ENCODE measurements at places on chromosomes 11 and 22.

- DNase-seq, result peak; percentile 87
Measured at GRCh38 chr11:5684646-5685362, at the start of gene TRIM5. Gene TRIM5, minus strand, starts transcription at chr11:5685074. Its CDS starts 4,897 bp downstream, at chr11:5680177.

- no peak for DNase-seq
Measured at GRCh38 chr11:66879583-66879982, 22.7 kb downstream of the LRFN4 start.

DNA sequence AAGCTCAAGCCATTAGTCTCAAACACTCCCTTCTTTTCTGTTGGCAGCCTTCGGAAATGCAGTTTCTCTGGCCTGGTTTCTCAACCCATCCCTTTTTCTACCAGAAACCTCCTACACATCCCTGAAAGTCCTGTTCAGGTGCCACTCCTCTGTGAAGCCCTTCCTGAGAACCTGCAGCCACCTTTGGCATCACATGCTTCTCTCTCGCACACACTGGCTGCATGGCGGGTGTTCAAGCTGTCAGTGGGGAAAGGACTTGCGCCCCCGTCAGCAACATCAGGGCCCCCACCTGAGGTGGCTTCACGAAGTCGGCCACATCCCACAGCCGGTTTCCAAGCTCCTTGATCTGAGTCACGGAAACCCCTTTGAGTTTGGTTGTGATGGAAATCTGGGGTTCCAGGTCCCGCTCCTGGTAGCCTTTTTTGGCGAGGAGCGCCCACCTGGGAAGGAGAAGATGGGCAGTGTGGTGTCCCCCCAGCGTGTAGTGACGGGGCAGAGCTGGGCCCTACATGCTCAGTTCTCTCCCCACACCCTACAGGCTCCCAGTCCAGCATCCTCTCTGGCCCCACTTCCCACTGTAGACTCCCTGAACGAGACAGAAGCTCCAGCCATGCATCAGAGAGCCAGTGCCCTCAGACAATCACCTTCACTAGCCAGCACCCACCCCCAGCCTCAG is 1.7 kb upstream of the LRRC74B start:
- DNase-seq, result no peak

DNA sequence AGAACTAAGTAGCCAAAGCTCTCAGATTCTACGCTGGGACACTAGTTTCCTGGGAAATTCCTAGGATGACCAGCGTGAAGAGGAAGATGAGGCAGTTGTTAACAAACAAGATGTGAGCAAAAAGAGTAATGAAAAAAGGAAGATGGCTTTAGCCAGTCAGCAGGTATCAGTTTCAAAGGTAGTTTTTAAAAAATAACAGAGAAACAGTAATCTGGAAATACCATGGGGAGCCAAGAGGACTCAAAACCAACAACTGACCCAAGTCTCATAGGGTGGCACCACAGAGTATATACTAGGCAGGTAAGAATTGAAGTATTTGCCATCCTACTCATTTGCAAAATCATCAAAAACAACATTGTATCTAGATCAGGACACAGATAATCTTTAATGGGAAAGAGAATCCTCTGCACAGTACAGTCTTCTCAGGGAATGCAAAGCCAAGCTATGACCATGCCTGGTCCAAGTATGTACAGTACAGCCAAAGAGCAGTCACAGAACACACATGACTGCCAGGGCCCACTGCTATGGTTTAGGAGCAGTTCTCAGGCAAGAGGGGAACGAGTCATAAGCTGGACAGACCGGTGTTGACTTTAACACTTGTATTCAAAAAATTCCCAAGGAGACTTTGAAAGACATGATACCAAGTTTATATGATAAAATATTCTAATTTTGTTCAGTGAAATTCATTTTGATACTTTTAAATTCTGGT is 20.6 kb downstream of the MSANTD4 start:
- no peak for DNase-seq

GRCh38 chr22:33806191-33806590 is 114.1 kb downstream of the LARGE1 start:
- no peak for DNase-seq

DNA sequence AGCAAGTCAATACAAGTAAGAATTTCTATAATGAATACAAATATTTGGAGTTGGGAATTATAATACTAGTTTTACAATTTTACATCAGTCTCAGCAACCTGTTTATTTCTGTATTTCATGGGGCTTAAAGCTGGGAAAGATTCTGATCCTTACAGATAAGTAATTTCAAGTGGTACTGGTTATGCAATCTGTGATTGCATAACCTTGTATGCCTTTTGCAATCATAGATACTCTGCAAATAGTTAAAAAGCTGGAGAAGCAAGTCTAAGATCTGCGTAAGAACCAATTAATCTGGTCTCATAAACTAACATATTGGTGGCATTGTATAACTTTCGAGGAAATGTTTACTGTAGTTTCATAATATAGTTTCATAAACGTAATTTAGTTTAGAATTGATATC is 198.3 kb upstream of the PGR start:
- DNase-seq, result no peak

- DNase-seq, result no peak
Measured at GRCh38 chr11:66287889-66288670, 863 bp downstream of the YIF1A start.

GRCh38 chr11:7353100-7353499 is 101.4 kb downstream of the SYT9 start:
- DNase-seq, result no peak

- no peak for DNase-seq
Measured at GRCh38 chr11:67022341-67022933, 497 bp upstream of the SYT12 start.

DNA sequence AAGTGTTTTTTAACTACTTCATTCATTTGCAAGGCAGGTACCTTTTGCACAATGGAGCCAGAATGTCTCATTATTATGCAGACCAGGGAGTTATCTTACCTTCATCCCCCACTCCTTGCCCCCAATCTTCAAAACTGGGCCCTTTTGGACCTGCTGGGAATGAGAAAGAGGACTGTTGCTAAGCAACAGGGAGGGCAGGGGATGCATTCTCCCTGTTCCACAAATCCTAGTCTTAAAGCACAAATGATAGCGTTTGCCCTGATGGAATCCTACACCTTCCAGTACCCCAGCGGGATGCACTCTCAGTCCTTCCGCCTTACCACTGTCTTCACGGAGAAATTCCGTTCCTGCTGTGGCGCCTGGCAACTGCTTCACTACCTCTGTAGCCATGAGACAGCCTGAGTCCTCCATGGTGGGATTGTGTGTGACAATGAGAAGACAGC is 4.1 kb upstream of the KCNJ1 start:
- DNase-seq, result no peak

DNA sequence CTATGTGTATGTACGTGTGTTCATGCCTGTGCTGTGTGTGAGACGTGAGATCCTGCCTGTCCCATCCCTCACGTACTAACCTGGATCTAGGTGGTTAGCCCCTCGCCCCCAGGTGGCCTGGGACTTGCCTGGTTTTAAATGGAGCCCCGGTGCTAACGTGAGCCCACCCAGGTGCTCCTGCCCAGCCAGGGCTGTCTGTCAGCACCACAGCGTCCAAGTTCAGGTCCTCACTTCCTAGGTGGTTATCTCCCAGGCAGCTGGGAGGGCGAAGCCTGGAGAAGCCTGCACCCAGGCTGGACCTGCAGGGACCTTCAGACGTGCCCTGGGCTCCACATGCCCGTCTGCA is 86.0 kb downstream of the KCNQ1 start:
- no peak for DNase-seq

- DNase-seq, result no peak
Measured at GRCh38 chr22:24011735-24012068, 598 bp downstream of the CABIN1 start.

DNA sequence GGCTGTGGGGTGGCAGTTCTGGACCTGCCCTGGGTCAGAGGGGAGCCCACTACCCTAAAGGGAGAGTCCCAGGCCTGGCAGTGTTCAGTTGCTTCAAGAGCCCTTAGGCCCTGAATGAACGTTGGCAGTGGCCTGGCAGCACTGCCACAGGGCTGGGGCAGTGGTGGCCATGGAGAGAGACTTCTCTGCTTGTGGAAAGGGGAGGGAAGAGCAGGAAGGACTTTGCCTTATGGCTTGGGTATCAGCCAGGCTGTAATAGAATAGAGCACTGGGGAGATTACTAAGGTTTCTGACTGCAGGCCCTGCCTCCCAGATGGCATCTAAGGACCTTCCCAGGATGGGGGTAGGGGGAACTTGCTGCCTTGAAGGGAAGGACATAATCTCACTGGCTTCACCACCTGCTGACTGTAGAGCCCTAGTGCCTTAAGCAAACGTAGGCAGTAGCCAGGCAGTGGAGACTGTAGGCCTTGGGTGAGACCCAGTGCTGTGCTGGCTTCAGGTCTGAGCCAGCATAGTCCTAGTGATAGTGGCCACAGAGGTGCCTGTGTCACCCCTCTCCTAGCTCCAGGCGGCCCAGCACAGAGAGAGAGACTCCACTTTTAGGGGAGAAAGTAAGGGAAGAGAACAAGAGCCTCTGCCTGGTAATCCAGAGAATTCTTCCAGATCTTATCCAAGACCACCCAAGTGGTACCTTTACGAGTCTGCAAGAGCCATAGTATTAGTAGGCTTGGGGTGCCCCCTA is 27.6 kb downstream of the PLA2G6 start:
- no peak for DNase-seq

GRCh38 chr11:64285885-64286800 is 495 bp downstream of the GPR137 start:
- no peak for DNase-seq

- no peak for DNase-seq
Measured at GRCh38 chr11:19220903-19221724, 19.3 kb upstream of the CSRP3 start.

GRCh38 chr11:103086461-103086860 is 5.5 kb downstream of the DCUN1D5 start:
- no peak for DNase-seq

- DNase-seq, result no peak
Measured at GRCh38 chr11:27718346-27718862, 18.1 kb upstream of the BDNF start.

- DNase-seq, result no peak
Measured at GRCh38 chr22:26631282-26631681, 9.5 kb downstream of the CRYBA4 start.

DNA sequence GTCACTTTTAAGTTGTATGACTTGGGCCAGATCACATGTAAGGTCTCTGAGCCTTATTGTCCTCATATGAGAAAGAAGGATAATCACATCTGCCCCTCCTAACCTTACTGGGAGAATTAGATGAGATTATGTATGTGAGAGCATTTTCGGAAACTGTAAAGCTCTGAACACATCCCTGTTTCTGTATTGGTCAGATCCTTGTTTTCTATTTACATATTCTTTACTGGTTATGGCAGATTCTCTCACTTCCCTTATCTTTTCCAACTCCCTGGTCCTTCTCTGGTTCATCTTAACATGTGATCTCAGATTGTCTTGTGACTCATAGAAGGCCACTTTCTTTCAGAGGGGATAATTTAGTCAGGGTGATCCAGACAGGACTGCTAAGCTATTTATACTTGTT is 41.8 kb downstream of the CCDC81 start:
- no peak for DNase-seq

DNA sequence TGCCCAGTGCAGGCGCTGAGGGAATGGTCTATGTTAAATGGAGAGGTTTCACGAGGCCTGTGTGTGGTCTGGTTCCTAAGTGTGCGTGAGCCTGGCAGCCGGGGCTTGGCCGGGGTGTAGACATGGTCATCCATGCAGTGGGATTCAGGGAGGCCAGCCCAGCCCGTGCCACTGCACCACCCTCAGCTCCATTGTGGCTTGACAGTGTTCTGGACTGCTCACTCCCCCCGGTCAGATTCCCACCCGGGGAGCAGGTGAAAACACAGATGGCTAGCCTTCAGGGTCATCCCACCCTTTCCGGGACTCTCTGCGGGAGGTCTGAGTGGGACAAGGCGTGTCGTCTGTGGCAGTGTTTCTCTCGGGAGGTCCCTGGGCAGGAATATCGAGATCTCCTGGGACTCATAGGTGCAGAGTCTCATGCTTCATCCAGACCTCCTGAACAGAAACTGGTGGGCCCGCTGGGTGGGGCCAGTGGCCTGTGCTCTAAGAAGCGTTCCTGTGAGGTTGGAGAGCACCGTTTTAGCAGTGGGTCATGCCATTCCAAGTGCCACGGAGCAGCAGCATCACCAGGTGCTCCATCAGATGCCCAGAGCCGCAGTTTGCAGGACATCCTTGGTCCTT is 52.3 kb downstream of the ST14 start:
- DNase-seq, result no peak

DNA sequence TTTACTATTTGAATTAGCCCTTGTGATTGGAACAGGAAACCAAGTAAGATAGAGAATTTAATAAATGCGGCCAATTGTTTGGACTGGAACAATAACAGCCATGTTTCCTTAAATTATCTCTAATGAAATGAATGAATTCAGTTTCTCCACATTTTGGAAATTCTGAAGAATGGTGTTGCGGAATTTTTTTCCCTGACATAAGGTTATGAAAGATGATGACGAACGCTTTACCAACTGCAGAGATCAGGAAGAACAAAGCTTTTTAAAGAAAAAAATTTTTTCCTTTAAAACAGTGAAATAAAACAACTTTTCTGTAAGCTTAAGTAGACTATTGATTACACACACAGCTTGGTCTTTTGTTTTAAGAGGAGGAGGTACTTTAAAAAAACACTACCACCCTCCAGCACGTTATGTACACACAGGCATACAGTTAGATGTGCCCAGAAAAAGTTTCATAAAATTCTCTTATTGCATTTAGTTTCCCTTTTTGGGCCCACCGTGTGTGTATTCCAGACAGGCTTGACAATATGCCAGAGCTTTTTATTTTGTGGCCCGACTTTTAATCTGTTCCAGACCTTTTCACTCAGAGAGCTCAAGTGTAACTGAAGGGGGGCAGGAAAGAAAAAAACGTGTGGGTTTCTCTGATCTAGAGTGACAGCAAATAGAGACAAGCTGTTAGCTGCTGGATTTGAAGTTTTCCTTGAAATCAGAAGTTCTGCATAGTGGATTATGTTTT is 77.3 kb downstream of the YAP1 start:
- DNase-seq, result peak; percentile 50

DNA sequence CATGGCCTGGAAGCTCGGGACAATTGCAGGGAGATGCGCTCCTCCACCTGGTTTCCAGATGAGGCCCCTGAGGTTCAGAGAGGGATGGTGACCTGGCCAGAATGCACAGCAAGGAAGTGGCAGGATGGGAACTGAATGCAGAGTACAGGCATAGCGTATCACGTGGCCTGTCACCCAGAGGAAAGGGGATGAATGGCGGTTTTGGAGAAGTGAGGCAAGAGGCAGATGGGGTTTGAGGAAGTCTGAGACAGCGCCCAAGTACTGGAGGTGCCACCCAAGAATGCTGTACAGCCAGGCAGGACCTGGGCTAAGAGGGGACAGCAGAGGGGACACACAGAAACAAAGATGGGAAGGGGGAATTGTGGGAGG is 4.9 kb downstream of the RAB3IL1 start:
- DNase-seq, result no peak

- no peak for DNase-seq
Measured at GRCh38 chr22:23533328-23533762, 46.7 kb downstream of the IGLL1 start.

GRCh38 chr11:121553389-121553788 is 100.6 kb upstream of the SORL1-AS1 start:
- no peak for DNase-seq
